ENCODE measurements at places on chromosomes 6 and 20. TPM values are rescaled to one million over a fixed set of nuclear protein-coding genes. Genes with fewer than 3 reads are reported as not detected.

OXT gene
- not detected for total RNA-seq

TP53INP2 gene
- 5.0 TPM for total RNA-seq

RPRD1B gene
- total RNA-seq: 61.8 TPM

SCRT2 gene
- not detected for total RNA-seq

SMLR1 gene
- total RNA-seq: not detected

OR2B6 gene
- 1.5 TPM for total RNA-seq

RAB23 gene
- 11.0 TPM for total RNA-seq

RNF114 gene
- 72.3 TPM for total RNA-seq

DEFB110 gene
- not detected for total RNA-seq

TRIM40 gene
- 0.29 TPM for total RNA-seq

BPI gene
- not detected for total RNA-seq

GRM1 gene
- total RNA-seq: not detected

IL17A gene
- total RNA-seq: not detected

KHDC1L gene
- not detected for total RNA-seq

DEFB124 gene
- total RNA-seq: not detected

FLRT3 gene
- total RNA-seq: 4.6 TPM

PSORS1C1 gene
- total RNA-seq: 11.0 TPM

ADGRB3 gene
- 0.09 TPM for total RNA-seq

MAK gene
- 0.27 TPM for total RNA-seq

TPBG gene
- total RNA-seq: 42.6 TPM

C6orf52 gene
- total RNA-seq: not detected

RPN2 gene
- total RNA-seq: 522 TPM

TP53TG5 gene
- total RNA-seq: 0.52 TPM

SLC2A10 gene
- total RNA-seq: 24.9 TPM

NNAT gene
- total RNA-seq: not detected

B3GAT2 gene
- total RNA-seq: 0.09 TPM

RAET1G gene
- not detected for total RNA-seq

RAB44 gene
- total RNA-seq: not detected

SLC17A1 gene
- not detected for total RNA-seq

ELOVL4 gene
- 1.6 TPM for total RNA-seq

LPA gene
- total RNA-seq: not detected

BTNL2 gene
- total RNA-seq: not detected

CDH22 gene
- total RNA-seq: not detected

DAAM2 gene
- not detected for total RNA-seq

GNAS-AS1 gene
- not detected for total RNA-seq

FOXS1 gene
- total RNA-seq: not detected

CHMP4B gene
- 234 TPM for total RNA-seq

CRISP3 gene
- total RNA-seq: 7.0 TPM

Data from Calu3 (cell line).